ENCODE measurements at places on chromosomes 2 and 18. TPM values are rescaled to one million over a fixed set of nuclear protein-coding genes. Genes with fewer than 3 reads are reported as not detected.

DNA sequence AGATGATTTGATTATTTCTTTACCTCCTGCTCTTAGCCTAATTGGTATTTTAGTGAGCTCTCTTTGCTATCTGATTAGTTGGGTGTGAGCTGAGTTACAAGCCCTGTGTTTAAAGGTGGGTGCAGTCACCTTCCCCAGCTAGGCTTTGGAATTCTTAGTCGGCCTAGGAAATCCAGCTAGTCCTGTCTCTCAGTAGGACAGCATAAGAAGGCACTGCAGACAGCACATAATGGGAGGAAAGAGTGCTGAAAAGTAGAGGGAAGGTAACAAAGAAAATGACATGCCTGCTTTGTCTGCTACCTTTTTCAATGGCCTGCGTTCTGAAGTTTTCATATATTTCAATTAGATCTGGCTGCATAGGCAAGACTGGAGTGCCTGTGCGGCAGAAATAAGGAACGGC, 1794.0 kb upstream of the CELF4 start:
- no peak for DNase-seq

DNA sequence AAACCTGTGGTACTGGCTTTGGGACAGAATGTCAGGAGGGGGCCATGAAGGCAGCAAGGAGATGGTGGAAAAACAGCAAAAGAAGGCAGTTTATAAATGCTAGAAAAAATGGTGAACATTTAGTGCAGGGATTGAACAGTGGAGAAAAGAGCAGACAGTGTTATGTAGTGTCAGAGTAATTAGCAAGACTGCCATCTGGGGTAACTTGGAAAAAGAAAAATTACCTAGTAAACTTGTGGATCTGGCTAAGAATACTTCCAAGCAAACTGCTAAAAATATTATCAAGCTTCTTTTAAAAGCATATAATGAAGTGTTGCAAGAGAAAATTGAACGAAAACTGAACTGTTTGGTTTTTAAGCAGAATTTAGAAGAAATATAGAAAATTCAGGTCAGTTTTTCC, 267.8 kb downstream of the INSIG2 start:
- DNase-seq = no peak

DNA sequence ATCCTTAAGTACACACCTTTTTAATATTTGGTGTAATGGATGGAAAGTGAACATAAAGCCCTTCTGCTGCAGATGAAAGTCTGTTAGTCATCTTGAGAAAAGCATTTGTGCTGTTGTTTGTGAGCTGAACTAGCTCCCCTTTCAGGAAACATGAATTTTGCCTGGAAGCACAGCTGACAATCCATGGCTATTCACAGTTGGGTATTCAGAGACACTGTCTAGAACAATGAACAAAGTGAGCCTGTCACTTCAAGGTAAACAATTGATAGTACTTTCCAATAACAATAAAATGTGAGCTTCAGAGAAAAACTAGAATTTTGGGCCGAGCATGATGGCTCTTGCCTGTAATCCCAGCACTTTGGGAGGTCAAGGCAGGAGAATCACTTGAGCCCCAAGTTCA, 6.8 kb upstream of the EFHD1 start:
- no peak for DNase-seq

- DNase-seq = no peak
Observed at GRCh38 chr2:122736279-122736678, 980.8 kb downstream of the TSN start.

The ASB18 gene
- total RNA-seq = 3.8 TPM

The MOCOS gene
- total RNA-seq = 0.27 TPM

The SNTG2 gene
- total RNA-seq = 0.77 TPM
